Activated naive CD8-positive, alpha-beta T cell treated with anti-CD3 and anti-CD28 coated beads for 36 hours (primary cell): ENCODE measurements at places on chromosomes 2 and 18. TPM values are rescaled to one million over a fixed set of nuclear protein-coding genes. Genes with fewer than 3 reads are reported as not detected.

GRCh38 chr2:151851761-151852160 lies 23.5 kb upstream of the ARL5A start:
- no peaks in the 10 kb centered on the region for H3K27me3 ChIP-seq
- peaks cover 5% of the 10 kb centered on the region for H3K4me1 ChIP-seq
- no peak for DNase-seq
- H3K36me3 ChIP-seq: no peaks in the 10 kb centered on the region
- H3K4me3 ChIP-seq: no peak overlapping the region

DNA sequence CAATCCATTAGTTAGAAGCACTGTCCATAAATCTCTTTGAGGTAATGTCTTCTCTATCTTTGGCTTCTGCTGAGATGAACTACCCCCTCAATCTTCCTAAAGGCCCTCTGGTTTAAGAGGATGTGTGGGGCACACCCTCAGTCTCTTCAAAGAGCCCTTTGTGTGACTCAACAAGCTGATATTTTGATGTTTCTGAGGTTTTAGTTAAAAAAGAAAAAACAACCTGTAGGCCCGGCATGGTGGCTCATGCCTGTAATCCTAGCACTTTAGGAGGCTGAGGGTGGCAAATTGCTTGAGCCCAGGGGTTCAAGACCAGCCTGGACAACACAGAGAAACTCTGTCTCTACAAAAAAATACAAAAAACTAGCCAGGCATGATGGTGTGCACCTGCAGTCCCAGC lies 593.5 kb downstream of the TMEM182 start:
- H3K27me3 ChIP-seq: no peaks in the 10 kb centered on the region
- no peaks in the 10 kb centered on the region for H3K4me1 ChIP-seq
- no peak overlapping the region for H3K27ac ChIP-seq

Gene ALPI
- not detected for total RNA-seq

- no peak overlapping the region for H3K4me3 ChIP-seq
- H3K4me1 ChIP-seq: peaks cover 61% of the 10 kb centered on the region
- H3K36me3 ChIP-seq: peaks cover 59% of the 10 kb centered on the region
Measured at GRCh38 chr2:20326163-20326780, 24.4 kb downstream of the PUM2 start.

Gene GAL3ST2
- total RNA-seq: 0.31 TPM

- no peak for DNase-seq
- H3K4me3 ChIP-seq: no peak overlapping the region
- no peaks in the 10 kb centered on the region for H3K36me3 ChIP-seq
Measured at GRCh38 chr2:70921031-70921430, 14.7 kb upstream of the ATP6V1B1 start.

- no peak overlapping the region for H3K27ac ChIP-seq
- H3K27me3 ChIP-seq: no peaks in the 10 kb centered on the region
- H3K36me3 ChIP-seq: no peaks in the 10 kb centered on the region
- H3K4me3 ChIP-seq: no peak overlapping the region
- no peak for DNase-seq
Measured at GRCh38 chr2:50720697-50721315, 311.1 kb downstream of the NRXN1 start.

Gene CHRNG
- total RNA-seq: not detected

Gene CYP1B1
- total RNA-seq: 23.5 TPM

Gene NEU2
- total RNA-seq: not detected

GRCh38 chr2:17272652-17273525 lies 245.4 kb downstream of the RAD51AP2 start:
- no peak for DNase-seq
- H3K4me1 ChIP-seq: no peaks in the 10 kb centered on the region
- H3K27me3 ChIP-seq: peaks cover 3% of the 10 kb centered on the region
- H3K27ac ChIP-seq: no peak overlapping the region

Gene RUFY4
- 1.6 TPM for total RNA-seq

Gene DPP4
- total RNA-seq: 20.8 TPM
